ENCODE measurements at places on chromosomes 6 and 20.

GRCh38 chr6:54003316-54003715 is 107.9 kb upstream of the MLIP start:
- DNase-seq, result no peak

- DNase-seq, result no peak
These were observed 166.6 kb upstream of the MARCKS start for GRCh38 chr6:113690281-113691259.

- DNase-seq, result no peak
These were observed 154.1 kb upstream of the MMS22L start for GRCh38 chr6:97437087-97437486.

- DNase-seq, result no peak
These were observed 445 bp downstream of the RAB32 start for GRCh38 chr6:146543940-146544615.

DNA sequence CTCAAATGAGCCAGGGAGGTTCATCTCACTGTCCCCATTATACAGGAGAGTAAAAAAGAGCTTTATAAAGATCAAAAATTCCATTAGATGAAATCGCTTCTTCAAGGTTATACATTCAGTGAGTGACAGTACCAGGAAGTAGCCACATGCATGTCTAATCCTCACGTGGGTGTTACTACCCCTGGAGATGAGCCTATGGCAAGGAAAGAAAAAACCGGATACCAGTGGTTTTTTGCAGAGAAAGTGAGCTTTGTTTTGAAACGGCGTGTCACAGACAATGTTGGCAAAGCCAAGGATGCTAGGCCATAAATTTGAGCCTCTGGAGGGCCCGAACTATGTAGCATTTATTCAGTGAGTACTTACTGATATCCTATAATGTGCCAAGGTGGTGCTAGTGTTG is 215.0 kb upstream of the RIN2 start:
- no peak for DNase-seq

DNA sequence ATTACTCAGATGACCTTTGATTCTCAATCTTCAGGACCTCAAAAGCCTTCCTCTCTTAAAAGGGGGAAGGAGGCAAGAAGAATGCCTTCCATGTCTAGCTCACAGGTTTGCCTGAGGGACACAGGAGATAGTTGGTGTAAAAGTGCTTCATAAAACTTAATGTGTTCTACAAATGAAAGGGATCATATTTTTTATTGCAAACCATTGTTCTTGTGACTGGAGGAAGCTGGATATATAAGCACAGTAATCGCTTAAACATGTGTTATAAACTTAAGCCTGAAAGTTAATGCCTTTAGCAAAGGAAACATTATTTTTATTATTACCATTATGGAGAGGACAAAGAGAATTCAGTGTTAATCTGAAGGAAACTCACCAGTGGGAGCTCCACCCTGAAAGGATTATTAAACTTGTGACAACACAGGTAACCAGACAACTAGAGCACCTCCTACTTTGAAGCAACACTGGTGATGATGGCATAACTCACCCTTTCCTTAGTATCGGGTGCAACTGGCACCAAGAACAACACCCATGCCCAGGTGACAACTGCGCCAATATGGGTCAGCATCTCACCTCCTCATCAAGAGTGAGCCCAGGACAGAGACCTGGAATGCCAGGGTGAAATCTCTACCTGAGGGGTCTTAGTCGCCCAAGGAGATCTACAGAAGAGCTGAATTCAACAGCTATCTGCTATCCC is 288.7 kb upstream of the PRDM1 start:
- DNase-seq, result no peak

DNA sequence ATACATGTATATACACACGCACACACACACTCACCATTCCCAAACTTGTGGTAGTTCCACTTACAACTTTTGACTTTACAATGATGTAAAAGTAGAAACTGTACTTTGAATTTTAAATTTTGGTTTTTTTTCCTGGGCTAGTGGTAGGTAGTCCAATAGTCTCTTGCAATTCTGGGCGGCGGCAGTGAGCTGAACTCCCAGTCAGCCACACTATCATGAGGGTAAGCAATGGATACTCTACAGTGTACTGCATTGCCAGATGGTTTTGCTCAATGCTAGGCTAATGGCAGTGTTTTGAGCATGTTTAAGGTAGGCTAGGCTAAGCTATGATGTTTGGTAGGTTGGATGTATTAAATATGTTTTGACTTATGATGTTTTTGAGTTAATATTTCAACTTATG is 136.2 kb upstream of the GPR6 start:
- no peak for DNase-seq

GRCh38 chr6:79755967-79756366 is 124.8 kb downstream of the SH3BGRL2 start:
- DNase-seq, result no peak

DNA sequence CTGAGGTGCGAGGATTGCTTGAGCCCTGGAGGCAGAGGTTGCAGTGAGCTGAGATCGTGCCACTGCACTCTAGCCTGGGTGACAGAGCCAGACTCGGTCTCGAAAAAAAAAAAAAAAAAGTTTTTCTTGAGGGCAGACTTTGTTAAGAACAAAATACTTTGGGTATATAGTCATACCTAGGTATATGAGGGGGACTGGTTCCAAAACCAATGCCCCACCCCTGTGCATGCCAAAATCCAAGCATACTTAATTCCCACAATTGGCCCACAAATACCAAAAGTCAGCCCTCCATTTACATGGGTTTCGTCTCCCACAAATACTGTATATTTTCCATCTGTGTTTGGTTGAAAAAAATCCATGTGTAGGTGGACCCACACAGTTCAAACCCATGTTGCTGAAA is 119.9 kb downstream of the INSM1 start:
- DNase-seq, result no peak

DNA sequence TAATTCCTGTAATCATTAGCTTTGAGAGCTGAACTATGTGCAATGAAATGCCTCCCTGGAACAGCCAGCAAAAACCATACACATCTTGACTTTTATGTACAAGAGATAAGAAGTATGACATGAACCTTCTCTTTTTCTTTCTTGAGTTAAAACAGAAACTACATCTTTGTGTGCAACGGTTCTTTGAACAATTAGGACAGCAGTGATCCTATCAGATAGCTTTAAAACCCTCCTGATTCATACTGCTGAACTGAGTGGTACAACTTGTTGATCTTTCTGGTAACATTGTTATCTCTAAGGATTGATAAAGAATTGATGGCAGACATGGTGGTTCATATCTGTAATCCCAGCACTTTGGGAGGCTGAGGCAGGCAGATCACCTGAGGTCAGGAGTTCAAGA is 43.4 kb downstream of the TRAF3IP2 start:
- no peak for DNase-seq

DNA sequence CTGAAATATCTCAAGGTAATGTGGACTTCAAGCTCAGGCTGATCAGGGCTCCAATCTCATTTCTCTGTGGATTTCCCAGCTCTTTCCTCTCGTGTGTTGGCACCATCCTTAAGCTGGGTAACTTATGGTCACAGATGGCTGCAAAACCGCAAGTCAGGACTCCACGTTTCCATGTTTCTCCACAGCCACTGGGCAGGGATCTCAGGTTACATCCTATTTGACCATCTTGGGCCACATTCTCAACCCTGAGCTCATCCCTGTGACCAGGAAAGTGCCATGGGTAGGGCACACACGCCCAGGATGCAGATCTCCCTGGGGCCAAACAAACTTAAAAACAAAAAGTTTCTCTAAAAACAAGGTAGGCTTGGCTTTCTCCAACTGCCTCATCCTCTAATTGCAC is 15.4 kb downstream of the RPS6KA2 start:
- no peak for DNase-seq

DNA sequence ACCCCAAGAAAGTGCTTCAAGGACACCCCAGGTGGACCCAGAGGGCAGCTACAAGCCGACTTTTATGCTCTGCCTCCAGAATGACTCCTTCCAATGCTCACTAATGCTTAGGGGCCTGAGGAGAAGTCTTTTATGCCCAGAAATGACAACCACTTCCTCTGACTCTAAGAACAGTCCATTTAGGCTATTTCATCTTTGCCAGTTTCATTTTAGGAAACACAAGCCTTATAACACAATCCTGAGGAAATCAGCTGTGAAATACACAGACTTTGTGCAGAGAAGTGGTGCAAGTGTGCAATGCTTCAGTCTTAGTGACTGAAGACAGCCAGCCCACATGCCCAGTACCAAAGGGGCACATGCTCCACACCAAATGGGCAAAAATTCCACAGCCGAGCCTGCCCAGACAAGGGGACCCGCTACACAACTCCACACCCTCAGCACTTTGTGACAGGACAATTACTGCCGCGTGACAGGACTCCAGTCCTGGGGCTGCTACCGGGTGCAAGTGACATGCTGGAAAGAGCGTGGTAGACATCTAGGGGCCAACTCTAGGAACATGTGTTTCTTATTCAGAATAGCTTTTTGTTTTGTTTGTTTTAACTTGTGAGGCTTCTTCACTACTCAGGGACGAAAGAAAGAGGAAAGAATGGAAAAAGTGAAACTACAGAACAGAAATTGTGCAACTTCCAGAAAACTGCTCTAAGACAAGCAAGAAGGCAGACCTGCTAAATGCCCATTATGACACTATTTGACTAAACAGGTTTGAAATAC is 28.2 kb upstream of the PLAGL1 start:
- no peak for DNase-seq

DNA sequence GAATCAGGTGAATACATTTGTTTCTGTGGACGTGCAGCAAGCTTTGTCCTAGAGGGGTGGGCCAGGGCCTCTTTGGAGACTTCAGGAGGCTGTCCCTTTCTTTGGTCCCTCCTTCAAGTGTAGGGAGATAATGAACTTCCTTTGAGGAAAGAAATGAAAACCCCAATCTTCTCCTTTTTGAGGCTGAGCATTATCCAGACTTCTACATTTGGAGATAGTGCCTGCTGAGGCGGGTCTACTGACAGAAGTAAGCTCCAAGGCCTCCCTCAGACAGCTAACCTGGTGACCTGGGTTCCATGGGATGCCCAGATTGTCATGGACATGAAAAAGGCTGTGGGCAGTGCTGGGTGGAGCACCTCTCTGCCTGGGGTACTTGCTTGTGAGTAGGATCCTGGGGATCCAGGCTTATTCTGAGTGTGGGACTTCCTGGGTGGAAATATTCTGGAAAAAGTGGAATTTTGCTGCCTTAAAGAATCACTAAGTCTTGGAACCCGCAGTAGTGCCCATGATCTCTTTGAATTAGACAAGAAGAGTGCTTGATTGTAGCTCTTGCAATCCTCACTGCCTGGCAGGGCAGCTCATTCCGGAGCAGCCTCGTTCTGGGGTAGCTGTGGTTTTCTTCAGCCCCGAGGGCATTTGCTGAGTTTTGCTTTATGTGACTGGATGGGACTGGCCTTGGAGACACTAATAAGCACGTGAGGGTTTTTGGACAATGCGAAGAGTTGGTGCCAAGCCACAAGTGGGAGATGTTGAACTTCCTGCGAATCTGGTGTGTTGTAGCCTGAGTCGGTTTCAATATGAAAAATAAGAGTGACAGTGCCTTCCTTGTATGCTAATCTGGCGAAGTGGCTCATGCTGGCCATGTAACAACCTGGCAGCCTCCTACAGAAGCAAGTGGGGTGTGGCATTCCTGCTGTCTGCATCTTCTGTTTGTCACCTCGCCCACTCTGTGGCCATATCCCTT is 28.1 kb downstream of the SNRNP48 start:
- DNase-seq, result no peak

GRCh38 chr6:35954333-35954732 is 33.4 kb upstream of the SRPK1 start:
- no peak for DNase-seq

DNA sequence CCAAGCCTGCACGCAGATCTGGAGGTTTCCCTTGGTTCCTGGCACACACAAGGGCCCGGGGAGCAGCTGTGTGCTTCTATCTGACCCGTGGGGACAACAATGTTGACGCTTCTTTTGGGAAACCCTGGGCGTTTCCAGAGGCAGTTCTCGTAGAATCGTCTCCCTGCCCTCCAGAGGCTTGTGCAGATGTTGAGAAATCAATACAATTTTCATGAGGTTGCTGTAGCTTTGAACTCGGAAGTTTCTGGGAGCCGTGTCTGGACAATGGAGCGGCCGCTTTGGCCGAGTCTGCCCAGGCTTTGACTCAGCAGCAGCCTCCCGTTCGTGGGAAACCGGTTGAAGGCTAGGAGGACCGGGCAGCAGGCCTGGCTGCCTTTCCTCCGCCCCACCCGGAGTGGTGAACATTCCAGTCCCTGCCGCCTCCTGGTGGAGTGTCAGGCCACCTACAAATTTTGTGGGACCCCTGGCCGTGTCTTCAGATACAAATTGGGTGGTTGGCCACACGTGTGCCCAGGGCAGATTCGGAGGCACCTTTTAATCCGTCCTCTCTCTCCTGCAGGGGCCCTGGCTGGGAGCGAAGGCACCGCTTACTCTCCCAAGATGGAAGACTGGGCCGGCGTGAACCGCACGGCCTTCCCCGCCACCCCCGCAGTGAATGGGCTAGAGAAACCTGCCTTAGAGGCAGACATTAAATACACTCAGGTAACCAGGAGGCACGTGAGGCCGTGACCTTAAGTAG is 2.7 kb downstream of the PAX1 start:
- DNase-seq, result no peak

GRCh38 chr6:122619309-122619708 is 9.1 kb downstream of the PKIB start:
- DNase-seq, result no peak

DNA sequence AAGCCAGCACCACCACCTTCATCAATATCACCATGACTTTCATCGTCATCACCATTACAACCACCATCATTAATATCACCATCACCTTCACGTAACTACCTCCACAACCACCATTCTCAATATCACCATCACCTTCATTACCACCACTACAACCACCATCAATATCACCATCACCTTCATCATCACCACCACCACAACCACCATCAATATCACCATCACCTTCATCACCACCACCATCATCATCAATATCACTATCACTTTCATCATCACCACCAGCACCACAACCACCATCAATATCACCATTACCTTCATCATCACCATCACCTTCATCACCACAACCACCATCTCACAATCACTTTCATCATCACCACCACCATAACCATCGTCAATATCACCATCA is 225.3 kb upstream of the SULF2 start:
- no peak for DNase-seq

Data from stimulated activated CD4-positive, alpha-beta T cell treated with anti-CD3 and anti-CD28 coated beads, Interleukin-4, amount 100 ng/mL, for 48 hours (primary cell).